Stimulated activated CD4-positive, alpha-beta T cell treated with anti-CD3 and anti-CD28 coated beads, Interleukin-2, amount 100 ng/mL, for 4 hours (primary cell): ENCODE measurements at places on chromosomes 6 and 20.
A peak's percentile ranks its signal among the peaks of the same experiment; 100 is the strongest.

DNA sequence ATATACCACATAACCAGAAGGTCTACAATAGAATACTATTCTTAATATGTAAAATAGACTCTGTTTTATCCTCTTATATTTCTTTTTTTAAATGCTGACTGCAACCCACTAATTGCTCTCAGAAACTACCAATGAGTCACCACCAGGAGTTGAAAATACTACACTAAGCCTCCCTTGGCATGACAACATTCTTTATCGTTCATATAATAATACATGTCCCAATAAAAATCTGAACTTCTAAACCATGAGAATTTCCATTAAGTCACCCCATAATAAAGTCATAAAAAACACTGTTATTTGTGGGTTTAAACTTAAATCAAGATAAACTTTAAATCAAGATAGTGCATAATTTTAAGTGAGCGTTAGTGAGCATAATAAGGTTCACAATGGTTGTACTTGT is 4.2 kb downstream of the HACE1 start:
- no peak for DNase-seq

DNA sequence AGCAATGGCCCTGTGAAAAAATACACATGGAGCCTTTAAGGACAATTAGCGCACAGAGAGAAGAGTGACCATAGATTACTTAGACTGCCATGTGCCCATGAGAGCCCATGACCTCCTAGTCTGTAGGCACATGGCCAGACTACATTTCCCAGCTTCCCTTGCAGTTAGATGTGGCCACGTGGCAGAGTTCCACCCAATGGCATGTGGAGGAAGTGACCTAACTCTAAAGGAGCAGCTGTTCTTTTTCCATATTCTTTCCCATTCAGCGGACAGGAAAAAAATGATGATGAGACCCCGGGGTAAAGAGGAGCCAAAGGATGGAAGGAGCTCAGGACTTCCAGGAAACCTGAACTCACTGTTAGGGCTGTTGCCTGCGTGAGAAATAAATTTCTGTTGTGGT is 116.6 kb downstream of the CBLN4 start:
- DNase-seq: no peak

- DNase-seq: no peak
Measured at GRCh38 chr20:56865055-56865454, 235.9 kb downstream of the TFAP2C start.

- no peak for DNase-seq
Measured at GRCh38 chr6:154161689-154162088, 122.6 kb downstream of the OPRM1 start.

GRCh38 chr20:43915211-43916072 is 790 bp downstream of the TOX2 start:
- peak; percentile 39 for DNase-seq

- DNase-seq: no peak
Measured at GRCh38 chr6:125753218-125753936, 3.9 kb downstream of the HEY2 start.

- DNase-seq: no peak
Measured at GRCh38 chr6:144647406-144647964, 362.4 kb downstream of the UTRN start.

GRCh38 chr6:7324520-7324919 is 11.5 kb upstream of the SSR1 start:
- no peak for DNase-seq

DNA sequence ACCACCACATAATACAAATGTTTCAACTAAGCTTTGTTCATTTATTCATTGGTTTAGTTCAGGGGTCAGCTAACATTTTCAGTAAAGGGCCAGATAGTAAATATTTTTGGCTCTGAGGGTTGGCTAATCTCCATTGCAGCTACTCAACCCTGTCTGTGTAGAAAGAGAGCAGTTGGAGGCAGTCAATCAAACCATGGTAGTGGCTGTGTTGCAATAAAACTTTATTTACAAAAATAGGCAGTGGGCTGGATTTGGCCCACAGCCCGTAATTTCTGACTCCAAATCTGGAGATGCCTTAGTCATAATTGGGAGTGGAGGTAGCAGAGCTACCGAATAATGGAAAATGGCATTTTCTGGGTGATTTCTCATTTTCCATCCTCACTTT is 242.5 kb upstream of the ZFP64 start:
- DNase-seq: no peak

DNA sequence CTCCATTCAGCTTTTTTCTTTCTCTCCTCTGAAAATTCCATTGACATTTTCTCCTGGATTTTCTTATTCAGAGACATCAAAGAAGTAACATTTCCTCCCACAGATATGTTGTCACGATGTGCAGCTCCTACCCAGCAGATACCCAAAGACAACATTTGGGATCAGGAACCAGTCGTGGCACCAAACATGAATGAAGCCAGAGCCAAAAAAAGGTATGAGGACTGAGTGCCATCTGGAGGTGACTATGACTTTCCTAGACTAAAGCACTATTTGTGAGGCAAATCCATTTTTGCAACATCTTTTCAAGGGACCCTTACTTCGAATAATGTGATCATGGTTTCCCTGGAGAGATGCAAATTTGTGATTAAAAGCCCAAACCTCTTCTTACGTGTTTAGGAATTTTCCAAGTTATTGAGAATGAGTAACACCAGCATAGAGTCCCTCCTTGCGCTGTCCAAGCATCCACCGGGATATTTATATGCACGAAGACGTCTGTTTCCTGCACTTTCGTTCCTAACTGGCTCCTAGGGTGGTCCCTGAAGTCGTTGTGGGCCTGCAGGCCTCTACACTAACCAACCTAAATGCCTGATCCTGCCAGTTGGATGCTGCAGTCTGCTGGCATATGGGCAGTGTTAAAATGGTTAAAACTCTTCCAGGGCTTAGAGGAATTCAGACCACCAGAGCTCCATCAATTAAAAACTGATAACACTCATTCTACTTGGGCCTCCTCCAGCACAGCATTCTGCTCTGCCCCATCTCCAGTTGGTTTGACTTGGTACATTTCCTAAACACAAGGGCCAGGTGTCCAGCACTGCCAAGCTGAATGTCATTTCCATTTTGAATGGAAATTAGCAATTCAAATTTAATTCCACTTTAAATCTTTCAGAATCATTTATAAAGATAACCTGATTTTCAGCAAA is 256.6 kb downstream of the C6orf118 start:
- DNase-seq: no peak

GRCh38 chr20:20211274-20211987 is 156.5 kb upstream of the INSM1 start:
- no peak for DNase-seq

DNA sequence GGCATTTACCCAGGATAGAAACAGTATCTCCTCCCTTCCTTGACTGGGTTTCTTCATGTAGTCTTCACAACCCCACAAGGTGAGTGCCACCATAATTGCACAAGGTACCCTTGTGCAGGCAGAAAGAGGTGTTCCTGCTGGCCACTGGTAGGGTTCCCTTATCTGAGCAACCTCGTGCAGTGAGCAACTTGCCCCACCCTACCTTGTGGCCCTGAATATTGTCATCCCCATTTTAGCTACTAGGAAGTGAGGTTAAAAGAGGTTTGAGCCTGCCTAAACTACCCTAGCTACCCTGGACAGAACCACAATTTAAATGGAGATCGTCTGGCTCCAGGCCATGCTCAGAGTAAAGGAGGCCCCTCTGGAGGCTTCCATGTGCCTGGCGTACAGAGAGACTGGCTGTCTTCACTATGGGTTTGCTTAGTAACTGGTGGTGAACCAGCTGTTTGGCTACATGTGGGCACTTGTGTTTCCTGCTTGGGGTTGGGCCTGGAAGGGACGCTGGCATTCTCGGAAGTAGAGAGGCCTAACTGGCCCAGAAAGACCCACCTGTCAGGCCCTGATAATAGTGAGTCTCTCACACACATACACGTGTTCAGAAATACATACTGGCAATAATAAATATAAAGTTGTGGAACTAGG is 148.8 kb downstream of the LRFN2 start:
- DNase-seq: no peak

DNA sequence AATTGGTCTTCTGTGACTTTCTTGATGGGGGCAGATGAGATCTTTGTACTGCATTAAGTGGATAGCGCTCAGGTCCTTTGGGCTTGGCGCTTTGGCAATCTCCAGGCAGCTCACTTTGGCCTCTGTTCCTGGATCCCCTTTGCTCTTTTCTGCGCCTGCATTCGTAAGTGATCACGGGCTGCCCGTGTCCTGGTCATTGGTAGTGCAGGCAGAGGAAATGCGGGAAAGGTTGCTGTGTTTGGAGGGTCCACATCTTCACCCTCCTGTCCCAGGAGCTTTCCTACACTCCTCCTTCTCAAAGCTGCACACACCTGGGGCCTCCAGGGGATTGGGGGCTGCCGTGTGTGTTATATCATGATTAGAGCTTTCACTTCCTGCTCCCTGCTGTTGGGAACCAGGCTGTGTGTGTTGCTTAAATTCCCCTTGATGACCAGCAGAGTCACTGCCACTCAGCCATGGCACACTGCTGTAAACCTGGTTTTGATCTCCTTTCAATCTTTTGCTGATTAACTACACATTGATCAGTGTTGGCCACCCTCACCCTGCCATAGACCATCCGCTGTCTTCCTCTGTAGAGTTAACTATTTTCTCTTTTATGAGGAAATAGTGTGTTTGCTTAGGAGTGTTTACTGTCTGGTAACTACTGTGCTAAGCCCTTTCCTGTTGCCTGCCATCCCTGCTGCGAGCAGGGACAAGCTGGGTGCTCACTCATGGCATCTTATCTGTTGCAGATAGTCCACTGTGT is 13.0 kb upstream of the SNHG17 start:
- no peak for DNase-seq

- DNase-seq: no peak
Measured at GRCh38 chr20:49892260-49892659, 23.1 kb downstream of the SPATA2 start.

- DNase-seq: no peak
Measured at GRCh38 chr20:56428881-56429280, 16.8 kb downstream of the CASS4 start.

GRCh38 chr20:58815448-58815847 is 35.3 kb downstream of the GNAS-AS1 start:
- DNase-seq: no peak

DNA sequence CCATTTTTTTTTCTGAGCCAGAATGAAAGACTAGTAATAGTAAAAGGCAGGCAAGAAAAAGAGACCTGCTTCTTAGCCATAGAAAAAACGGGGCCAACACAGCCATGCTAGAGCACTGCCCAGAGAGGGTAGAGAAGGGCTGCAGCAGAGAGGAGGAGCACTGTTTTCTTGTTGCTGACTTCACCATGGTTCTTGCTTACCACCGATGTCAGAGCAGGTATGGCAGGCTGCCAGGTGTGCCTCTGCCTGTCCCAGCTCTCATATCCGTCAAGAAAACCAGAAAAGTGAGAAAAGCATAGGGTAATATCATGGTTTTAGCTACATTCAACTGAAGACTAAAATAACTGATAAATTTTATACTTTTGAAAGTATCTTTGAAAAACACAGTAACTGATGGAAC is 60.7 kb downstream of the DTNBP1 start:
- DNase-seq: no peak

GRCh38 chr6:43452896-43453295 is 2.5 kb downstream of the DLK2 start:
- DNase-seq: no peak

DNA sequence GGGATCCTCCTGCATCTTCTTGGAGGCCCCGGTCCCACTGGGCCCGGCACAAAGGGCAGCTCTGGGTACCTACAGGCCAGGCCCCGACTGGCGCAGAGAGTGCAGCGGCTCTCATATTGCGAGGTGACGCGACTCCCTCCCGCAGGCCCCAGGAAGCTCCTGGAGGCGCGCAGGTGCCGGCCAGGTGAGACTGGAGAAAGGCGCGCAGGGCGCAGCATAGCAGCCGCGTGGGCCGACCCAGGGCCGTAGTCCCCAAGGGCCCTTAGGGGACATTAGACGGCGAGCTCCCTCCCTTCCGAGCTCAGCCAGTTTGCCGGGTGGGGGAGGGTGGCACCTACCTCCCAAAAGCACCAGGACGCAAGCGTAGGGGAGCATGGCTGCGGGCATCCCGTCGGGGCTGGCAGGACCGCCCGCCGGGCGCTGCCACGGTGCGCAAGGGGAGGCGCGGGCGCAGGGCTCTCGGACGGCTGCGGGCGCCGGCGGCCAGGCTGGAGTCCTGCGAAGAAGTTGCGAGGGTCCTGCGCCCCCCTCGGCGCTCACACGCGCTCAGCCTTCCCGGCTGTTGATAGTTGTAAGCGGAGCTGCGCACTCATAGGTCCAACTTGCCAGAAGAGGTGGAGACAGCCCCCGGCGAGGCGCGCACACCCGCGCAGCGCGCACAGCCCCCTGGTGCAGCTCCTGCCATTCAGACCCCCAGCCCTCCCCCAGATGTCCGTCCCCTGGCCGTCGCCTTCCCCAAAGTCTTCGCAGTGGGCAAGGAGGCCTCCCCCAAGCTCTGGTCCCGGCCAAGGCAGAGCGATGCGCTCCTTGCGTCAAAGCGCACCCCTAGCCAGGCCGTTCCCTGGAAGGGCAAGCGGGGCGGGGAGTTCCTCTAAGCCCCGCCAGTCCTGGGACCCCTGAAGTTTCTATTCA is 622 bp downstream of the APCDD1L start:
- DNase-seq: no peak

- no peak for DNase-seq
Measured at GRCh38 chr20:58096880-58097423, 131.5 kb downstream of the ANKRD60 start.

GRCh38 chr6:91646649-91647048 is 1059.8 kb upstream of the MAP3K7 start:
- no peak for DNase-seq

DNA sequence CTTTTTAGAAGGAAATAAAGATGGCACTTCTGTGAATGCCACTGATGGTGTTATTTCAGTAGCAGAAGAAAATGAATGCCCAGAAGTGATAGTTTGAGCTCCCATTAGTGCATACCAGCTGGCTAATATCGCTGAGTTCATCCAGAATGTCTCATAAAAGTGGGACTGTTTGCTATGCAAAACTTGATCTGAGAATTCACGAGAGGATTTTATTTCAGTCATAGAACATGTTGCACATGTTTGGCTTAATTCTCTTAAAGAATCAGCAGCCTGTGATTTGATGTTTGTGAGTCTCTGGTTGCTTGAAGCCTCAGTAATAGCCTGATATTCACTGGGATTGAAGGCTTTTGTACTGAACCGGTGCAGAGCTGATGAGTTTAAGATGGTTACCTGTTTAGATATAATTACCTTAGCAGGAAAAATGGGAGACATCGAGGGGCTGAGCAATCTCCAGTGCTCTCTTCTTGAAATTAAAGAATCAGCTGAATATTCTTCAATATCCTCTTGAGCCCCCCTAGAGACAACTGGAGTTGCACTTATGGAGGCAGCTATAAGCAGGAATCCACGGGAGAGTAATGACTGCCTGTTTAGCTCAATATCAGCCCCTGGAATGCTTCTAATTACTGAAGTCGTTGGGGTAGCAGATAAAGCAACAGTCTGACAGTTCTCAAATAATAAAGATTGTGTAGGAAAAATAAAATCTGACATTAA is 955.5 kb downstream of the PHF3 start:
- DNase-seq: no peak

DNA sequence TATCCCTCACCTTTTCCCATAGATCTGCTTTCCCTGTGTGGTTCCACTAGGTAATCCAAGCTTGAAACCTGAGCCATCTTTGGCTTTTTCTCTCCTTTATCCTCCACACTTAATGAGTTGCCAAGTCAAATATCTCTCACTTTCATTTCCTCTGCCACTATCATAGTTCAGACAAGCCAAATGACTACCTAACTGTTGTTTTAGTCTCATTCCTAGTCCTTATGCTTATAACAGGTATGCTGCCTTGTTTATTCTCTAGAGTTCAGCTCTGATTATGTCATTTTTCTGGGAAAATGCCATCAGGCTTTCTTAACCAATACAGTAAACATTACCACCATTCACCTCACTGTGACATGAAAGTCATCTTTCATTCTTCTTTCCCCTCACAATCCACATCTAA is 6.5 kb downstream of the EFHC1 start:
- DNase-seq: no peak

GRCh38 chr6:100203400-100203799 is 209.4 kb upstream of the MCHR2 start:
- DNase-seq: no peak
